HEK293T (cell line): ENCODE measurements at places on chromosomes 12 and 14.

GRCh38 chr12:99450036-99450630 lies 197.4 kb upstream of the GARIN6 start:
- DNase-seq, result no peak

DNA sequence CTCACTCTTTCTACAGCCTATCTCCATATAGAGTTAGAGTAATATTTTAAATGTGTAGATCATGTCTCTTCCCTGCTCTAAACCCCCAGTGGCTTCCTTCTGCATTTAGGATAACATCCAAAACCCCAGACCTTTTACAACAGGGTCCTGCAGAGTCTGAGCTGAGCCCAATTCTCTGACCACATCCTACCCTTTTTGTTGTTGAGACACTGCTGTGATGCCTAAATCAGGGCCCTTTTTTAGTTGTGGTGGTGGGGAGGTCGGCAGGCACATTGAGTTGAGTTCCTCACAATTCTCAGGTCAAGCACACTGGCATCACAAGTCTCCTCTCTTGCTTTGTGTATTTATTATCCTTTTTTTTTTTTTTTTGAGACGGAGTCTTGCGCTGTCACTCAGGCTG lies 1.8 kb upstream of the DDX47 start:
- no peak for DNase-seq

- DNase-seq, result no peak
Measured at GRCh38 chr12:20421421-20421820, 53.1 kb downstream of the PDE3A start.

GRCh38 chr12:53193985-53194716 lies 12.9 kb downstream of the ITGB7 start:
- DNase-seq, result no peak

- DNase-seq, result no peak
Measured at GRCh38 chr14:27386391-27386790, 788.6 kb upstream of the NOVA1 start.

- no peak for DNase-seq
Measured at GRCh38 chr12:18468246-18469075, 207.1 kb downstream of the PIK3C2G start.

DNA sequence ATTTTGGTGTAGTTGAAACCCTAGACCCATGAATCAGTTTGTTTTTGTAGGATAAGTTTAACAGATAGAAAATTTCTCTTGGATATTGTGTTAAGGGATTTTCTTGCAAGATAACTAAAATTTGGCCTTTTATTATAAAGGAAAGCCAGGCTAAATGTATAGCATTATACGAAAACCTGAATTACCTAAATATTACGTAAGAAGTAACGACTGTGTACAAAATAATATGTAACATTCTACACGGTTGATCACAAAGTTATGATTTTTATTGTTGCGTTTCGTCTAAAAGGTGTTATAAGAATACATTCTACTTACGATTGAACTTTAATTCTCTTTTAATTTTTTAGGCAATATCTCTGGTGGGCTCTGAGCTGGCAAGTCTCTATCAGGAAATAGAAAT lies 63.9 kb downstream of the KNTC1 start:
- DNase-seq, result no peak

DNA sequence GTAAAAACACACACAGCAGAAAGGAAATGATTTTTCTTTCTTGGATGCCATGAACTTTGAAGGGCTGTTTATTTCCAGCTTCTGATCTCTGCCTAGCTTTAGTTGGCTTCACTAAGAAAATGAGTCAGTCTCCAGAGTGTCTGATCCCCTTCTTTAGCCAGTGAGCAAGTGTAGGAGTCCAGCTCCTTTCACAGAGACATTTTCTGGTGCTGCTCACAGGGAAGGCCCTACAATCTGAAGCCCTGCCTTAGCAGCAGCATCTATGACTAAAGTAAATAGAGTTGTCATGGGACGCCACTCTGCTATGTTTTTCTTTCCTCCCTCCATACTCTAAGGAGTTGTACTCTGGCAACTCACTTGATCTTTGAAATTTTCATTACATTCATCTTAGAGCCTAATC lies 103.5 kb downstream of the RPAP3 start:
- DNase-seq, result no peak

GRCh38 chr12:11657511-11657910 lies 8.0 kb downstream of the ETV6 start:
- DNase-seq, result no peak

GRCh38 chr12:11656550-11656949 lies 7.1 kb downstream of the ETV6 start:
- no peak for DNase-seq

DNA sequence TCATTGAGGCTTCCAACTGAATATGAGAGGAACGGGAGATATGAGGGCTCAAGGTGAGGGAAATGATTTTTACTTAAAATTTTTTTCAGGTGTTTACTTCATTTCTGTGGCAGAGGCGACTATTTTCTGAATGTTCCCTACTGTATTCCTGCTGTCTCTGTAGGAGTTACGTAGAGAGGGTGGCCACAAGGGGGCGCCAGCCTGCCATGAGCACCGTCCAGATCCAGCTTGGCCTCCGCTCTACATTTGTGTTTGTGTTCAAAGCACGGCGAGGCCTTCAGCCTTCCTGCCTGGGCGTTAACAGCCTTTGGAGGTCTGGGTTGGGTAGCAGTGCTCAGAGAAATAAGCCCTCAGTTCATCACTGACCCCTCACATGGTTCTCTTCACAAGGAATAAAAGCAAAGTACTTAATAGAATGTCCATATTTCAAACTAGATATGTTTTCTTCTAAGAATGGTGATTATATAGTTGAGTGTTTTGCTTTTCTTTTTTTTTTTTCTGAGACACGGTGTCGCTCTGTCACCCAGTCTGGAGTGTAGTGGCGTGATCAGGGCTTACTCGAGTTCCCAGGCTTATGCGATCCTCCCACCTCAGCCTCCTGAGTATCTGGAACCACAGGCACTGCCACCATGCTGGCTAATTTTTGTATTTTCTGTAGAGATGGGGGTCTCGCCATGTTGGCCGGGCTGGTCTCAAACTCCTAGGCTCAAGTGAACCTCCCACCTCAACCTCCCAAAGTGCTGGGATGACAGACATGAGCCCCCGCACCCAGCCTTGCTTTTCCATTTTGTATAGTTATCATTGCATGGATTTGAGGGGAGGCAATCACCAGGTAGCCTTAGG lies 22.3 kb downstream of the CKB start:
- DNase-seq, result peak; percentile 85

DNA sequence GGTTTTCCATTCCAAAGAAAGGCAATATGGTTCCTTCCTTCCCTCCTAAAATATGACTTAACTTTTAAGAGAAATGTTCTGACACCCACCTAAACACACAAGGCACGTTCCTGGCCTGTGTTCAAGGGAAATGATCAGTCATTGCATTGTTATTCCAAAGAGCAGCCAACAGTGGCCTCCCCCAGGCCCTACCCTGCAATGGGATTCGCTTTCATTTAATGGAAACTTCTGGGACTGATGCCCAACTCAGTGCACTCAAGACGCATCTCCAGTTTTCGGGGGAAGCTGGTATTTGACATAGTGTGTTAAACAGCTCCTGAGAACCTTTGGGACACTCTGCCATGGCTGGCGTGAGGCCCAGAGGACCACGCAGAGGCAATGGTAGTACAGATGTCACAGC lies 65.9 kb downstream of the DDX51 start:
- DNase-seq, result no peak

DNA sequence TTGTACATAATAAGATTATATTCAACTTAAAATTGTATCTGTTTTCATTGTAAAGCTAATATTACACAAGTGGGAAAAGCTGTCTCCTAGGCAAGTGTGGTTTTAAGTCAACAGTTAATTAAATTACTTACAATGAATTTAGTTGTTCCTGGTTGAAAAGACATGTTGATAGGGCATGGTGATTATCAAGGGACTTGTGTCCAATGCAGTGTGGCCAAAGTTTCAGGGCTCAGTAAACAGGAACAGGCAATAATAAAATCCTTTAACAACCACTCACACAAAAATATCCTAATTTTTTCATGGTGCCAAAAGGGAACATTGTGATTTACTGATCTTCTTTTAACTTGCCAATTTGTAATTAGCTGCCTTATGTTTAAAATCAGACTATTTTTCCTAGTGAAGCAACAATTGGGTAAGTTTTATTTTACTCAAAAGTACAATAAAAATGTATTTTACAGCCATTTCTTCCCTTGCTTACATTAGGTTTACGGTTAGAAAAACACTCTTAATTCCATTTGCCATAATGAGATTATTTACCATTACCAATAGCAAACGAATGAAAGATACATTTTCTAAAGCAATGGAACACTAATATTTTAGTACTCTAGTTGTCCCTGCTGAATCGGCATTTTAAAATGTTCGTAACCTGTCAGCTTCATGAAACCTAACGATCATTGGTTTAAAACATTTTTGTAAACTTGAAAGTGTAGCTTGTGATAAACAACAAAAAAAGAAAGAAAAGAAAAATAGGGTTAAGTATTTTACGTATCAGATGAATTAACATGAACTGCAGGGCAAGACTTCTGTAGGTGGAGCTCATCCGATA lies 1.8 kb upstream of the WNK1 start:
- DNase-seq, result no peak

DNA sequence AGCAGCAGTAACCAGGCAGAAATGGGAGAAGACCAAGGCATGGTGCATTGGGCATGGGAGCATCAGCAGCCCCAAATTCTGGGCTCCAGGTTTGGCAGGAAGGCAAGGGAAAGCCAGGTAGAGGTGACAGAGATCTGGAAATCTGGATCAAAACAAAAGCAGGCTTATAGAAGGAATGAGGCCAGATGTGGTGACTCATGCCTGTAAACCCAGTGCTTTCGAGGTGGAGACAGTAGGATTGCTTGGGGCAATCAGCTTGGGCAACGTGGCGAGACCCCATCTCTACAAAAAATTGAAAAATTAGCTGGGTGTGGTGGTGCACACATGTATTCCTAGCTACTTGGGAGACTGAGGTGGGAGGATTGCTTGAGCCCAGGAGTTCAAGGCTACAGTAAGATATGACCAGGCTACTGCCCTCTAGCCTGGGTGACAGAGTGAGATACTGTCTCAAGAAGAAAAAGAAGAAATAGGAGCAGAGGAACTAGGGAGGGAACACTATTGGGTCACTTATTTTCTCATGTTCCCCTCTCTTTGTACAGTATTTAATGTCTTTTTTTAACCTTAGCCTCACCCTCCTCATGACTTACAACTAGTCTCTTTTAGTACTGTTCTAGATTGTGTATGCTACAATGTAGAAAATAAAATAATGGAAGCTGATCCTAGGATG lies 25.1 kb downstream of the SLC4A8 start:
- no peak for DNase-seq

DNA sequence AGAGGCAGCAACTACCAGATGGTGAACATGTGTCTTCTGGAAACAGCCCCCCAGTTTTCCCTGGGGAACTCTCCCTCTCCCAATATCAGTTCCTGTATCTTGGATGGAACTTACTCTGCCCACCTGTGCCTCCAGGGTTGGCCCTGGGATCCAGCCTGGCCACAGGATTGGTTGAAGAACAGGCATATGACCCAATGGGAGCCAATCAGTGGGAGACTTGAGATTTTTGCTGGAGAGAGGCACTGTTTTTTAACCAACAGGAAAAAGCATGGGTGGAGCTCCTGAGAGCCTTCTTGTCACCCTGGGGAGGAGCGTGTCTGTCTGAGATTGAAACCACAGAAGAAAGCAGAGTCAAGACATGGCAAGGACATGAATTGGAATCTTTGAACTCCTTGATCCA lies 33.6 kb upstream of the COX6A1 start:
- no peak for DNase-seq

- DNase-seq, result no peak
Measured at GRCh38 chr12:27576667-27577347, 52.8 kb downstream of the PPFIBP1 start.

DNA sequence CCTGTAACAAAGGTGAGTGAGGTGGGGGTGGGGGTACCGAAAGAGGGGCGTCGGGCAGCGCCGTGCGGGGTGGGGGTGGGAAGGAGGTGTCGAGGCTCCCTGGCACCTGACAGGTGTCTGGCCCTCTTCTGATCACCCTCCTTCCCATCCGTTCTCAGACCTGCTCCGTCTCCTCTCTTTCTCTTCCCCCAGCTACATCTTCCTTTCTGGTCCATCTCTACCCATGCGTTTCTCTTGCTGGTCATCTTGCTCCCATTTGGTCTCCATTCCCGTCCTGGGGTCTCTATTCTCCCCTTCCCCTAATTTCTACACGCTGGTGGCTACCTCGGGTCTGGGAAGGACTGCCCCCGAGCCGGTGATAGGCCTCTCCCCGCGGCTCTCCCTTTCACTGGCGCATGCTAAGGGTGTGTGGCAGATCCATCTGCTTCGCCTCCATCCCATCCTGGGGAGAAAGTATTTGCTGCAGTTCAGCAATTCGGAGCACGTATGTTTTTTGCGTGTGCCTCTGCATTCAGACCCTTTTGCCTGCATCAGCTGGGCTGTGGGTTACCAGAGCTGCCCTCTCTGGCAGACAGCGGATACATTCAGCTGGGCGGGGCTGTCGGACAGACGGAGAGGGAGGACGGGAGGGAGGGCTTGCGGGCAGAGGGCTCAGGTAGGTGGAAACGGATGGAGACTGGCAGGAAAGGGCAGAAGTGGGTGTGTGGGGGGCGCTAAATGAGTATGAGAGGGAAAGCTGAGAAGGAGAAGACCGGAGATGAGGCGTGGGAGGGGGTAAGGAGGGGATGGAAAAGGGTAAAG lies 730 bp downstream of the CLSTN3 start:
- peak; percentile 49 for DNase-seq

GRCh38 chr12:54974279-54974678 lies 10.3 kb downstream of the TESPA1 start:
- DNase-seq, result no peak

- no peak for DNase-seq
Measured at GRCh38 chr12:105449431-105449830, 118.9 kb downstream of the C12orf75 start.

- DNase-seq, result no peak
Measured at GRCh38 chr12:85733984-85734383, 102.2 kb downstream of the RASSF9 start.

GRCh38 chr12:131415781-131416180 lies 295.1 kb upstream of the SFSWAP start:
- peak; percentile 49 for DNase-seq

DNA sequence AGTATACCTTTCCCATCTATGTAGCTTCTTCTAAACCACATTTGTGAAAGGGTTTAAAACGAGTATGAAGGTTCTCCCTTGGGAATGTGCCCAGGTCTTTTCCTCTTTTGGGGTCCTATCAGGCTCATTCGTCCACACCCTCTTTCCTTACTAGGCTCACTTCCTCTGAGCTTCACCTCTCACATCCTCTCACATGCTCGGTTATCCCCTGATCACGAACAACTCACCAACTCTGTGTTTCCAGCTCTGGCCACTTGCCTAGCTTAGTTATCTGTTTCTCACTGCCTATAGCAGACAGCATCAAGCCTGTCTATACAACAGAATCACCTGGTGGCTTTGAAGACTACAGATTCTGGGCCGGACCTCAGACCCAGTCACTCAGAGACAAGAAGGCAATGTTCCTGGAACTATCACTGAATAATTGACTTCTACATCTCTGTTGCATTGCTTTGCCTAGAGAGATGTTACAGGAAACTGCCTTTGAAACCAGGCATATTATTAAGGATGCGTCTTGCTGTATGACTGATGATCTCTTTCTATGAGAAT lies 158.2 kb downstream of the FOXN3 start:
- DNase-seq, result no peak

GRCh38 chr12:123036466-123037285 lies 56.2 kb downstream of the ARL6IP4 start:
- no peak for DNase-seq

GRCh38 chr14:60720962-60721325 lies 3.2 kb downstream of the SIX4 start:
- DNase-seq, result no peak
